ENCODE measurements at places on chromosomes 6 and 20.

GRCh38 chr6:39088331-39088730, 26.7 kb downstream of the SAYSD1 start:
- no peak for DNase-seq

DNA sequence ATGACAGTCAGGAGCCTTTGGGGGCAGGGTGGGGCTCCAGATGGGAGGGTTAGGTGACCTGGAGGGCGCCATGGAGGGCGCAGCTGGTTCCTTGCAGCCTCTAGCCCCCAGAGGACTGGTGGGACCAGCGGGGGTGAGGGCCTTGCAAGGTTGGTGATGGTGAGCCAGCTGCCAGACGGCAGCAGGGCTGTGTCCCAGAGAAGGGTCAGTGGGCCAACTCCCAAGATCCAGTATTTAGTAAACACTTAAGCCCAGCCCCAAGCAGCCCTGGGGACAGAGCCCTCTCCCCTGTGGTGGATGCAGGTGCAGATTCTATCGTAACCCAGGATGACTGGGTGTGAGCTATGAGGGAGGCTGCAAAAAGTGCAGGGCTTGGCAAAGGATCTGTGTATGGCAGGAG, 201.5 kb upstream of the RNF24 start:
- DNase-seq, result no peak

DNA sequence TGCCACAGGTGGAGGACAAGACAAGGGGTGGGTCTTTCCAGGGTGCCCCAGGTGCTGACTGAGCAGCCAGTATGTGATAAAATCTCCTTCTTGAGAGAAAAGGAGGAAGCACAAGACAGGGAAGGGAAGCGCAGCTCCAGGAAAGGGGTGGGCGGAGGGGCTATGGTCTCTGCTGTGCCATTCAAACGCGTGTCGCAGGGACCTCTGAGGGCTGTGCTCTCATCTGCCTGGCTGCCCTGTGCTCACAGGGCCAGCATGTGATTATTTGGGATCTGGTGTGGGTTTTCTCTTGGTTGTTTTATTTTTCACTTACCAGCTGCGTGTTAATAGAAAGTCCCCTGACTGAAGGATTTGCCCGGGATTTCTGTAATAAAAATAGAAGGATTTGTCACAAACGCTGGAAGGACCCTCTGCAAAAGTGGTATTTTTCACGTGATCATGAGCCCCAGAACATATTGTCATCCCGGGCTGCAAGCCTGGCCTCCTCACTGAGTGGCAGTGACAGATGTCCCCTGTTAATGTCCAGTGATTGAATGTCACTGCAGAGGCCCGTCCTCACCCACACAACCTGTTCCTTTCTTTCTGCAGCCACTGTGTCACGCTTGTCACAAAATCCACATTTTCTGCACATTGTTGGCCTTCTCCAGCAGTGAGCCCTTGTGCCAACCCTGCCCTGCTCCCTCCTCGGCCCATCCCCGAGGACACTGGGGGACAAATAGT, 35.0 kb upstream of the VSX1 start:
- no peak for DNase-seq

DNA sequence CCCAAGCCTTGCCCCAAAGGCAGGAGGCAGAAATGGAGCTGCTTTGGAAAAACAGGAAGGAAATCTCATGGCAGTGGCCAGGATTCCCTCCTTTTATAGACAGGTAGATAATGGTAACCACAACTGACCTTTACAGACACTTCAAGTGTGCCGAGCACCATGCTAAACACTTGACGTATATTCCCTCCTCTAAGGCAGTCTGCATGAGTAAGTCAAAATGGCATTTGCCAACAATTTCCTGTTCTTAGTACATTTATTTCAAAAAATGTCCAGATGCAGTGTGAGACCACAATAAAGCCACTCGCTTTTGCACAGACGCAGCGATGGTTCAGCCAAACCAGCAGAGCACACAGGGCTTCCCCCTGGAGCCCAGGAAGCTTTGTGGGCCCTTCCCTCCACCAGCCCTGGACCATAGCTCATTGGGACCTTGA, 16.5 kb upstream of the GPR6 start:
- DNase-seq, result no peak

GRCh38 chr6:126094411-126094810, 108.1 kb downstream of the TRMT11 start:
- DNase-seq, result no peak

DNA sequence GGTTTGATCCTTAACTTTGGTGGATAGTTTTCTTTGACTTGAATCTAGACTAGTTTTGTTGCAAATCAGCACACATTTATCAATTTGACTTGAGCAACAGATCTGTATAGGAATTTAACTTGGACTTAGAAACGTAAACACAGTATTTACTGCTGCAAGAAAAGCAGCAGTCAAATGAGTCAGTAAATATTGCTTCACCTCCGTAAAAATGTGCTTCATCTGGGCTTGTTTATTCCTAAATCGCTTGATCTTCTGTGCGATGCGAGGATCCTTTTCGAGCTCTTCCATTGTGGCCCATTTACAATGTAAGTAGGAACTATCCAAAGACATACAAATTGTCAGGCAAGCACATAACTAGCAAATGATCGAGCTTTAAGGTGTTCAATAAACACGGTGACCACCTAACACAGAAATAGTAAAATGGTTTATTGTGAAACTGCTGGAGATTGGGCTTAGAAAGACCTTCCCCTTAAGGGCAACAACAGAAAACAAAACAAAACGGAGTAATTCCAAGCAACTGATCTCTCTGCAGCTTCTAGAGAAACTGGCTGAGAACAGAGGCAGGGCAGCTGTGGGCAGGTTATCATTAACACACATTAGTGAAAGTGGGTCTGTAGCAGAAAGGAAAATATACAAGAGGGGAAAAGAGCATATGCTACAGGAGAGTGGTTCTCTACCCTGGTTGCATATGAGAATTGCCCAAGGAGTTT, 120.8 kb downstream of the CHD6 start:
- DNase-seq, result no peak

DNA sequence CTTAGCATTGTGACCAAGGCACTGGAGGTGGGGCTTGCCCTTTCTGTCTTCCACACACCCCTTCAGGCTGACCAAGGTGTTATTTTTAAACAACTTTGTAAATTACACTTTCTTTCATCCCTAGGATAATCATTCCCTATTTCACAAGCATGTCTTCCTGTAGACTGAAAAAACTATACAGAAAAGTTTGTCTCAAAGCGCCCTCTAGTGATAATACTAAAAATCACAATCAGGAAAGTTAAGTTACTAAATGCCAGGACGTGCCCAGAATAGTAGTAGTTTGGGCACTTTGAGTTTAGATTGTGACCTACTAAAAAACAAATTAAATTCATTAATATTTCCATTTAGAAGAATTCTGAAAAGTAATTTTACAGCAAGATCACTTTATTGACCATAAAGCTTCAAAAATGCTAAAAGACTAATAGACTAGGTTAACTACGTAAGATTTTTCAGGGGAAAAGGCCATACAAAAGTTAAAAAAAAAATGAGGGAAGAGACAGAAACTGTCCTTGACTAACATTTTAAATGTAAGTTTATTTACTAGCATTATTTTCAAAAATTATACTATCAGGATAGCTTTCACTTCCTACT, 123.3 kb upstream of the DUSP22 start:
- no peak for DNase-seq

- no peak for DNase-seq
Observed at GRCh38 chr6:89489078-89489477, 56.1 kb downstream of the ANKRD6 start.

GRCh38 chr6:143146186-143146851, 85.6 kb downstream of the AIG1 start:
- DNase-seq, result no peak

Measured in stimulated activated CD4-positive, alpha-beta T cell treated with anti-CD3 and anti-CD28 coated beads, Interleukin-1b, Interleukin-23, amount 100 ng/mL, for 1 hour (primary cell).